NCI-H2081 treated with DMSO at 0.1 percent for 48 hours (cell line): ENCODE measurements at places on chromosomes 11 and 22.

DNA sequence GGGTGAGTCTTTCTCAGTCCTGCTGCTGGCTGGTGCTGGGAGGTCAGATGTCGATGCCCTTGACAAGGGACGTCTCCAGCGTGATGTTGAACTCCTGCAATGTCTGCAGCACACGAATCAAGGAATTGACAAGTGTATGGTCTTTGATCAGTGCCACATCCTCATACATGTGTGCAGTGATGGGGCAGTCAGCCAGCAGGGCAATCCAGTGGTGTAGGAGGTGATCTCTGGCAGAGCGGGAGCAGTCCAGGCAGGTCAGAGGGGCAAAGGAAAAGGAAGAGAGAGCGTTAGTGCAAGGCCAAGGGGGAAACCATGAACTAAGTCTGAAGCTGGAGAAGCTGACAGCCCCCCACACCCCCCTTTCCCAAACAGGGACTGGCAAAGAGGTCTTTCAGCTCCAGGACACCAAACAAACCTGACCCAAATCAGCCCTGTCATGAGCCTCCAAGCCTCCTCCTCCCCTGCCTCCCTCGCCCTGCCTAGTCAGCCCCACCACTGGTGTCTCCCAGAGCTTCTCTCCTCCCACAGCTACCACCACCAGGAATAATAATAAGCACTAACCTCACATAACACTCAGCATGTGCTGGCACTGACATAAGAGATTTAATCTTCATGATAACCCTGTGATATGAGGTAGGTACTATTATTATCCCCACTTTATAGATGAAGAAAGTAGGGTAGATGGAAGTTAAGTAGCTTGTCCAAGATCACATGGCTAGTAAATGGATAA, 48.4 kb upstream of the SCUBE2 start:
- DNase-seq, result no peak

GRCh38 chr11:93737904-93738612, 3.2 kb downstream of the TAF1D start:
- DNase-seq, result no peak

GRCh38 chr11:134466610-134467567, 54.8 kb upstream of the B3GAT1 start:
- DNase-seq, result no peak

DNA sequence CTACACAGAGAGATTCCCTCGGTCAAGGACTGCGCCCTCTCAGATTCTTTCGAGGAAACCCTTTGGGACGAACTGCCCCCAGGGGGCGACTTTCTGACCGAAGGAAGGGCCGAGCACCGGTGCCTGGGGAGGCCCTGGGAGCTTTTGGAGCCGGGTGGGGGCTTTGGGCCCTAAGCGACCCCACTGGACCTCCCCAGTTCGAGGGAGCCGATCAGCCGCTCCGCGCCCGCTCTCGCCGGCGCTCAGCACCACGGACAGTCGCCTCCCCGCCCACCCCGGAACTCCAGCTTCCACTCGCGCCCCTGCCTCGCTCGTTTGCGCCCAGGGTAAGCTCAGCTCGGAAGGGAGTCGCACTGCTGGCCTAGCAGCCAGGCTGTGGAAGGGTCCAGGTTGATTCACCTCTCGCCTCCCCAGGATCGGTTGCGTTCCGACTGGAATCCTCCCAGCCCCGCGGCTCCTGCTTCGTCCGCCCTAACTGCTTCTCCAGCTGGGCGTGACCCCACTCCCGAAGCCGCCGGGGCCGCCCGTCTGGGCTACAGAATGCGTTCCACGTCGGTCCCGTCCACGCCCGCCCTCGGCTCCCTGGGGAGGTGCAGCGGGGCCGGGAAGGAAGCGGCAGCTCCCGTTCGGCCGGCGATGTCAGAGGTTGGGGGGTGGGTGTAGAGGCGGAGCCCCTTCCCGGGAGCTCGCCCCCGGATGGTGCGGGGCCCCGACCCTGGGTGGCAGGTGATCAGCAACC, 428 bp downstream of the SCN3B start:
- no peak for DNase-seq

GRCh38 chr11:106840947-106841346, 177.3 kb downstream of the GUCY1A2 start:
- no peak for DNase-seq

DNA sequence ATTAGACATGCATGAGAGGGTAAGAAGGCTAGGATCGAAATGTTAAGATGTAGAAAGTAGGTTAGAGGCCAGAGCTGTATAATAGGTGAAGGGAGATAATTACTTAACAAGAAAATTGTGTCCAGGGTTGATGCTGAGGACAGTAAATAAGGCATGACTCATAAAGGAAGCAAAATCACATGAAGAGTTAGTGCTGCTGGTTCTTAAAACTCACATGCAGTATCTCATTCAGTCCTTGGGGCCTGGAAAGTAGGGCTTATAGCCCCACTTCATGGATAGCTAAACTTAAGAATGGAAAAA, 130.2 kb downstream of the NCAM1 start:
- no peak for DNase-seq

DNA sequence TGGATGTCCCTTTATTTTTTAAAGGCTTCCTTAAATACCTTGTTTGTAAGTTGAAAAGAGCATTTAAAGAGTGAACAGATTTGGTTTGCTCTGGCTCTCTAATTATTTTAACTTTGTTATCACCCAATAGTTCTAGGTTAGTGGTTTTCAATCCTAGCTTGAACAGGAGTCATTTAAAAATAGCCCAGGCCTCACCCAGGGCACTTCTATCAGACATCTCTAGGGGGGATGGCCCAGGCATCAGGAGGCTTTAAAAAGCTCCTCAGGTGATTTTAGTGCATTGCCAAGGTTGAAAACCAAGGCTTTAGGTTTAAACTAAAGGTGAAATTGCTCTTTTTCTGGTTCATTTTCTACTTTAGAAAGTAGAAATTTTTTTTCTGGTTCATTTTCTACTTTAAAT, 8.3 kb downstream of the CAT start:
- no peak for DNase-seq

DNA sequence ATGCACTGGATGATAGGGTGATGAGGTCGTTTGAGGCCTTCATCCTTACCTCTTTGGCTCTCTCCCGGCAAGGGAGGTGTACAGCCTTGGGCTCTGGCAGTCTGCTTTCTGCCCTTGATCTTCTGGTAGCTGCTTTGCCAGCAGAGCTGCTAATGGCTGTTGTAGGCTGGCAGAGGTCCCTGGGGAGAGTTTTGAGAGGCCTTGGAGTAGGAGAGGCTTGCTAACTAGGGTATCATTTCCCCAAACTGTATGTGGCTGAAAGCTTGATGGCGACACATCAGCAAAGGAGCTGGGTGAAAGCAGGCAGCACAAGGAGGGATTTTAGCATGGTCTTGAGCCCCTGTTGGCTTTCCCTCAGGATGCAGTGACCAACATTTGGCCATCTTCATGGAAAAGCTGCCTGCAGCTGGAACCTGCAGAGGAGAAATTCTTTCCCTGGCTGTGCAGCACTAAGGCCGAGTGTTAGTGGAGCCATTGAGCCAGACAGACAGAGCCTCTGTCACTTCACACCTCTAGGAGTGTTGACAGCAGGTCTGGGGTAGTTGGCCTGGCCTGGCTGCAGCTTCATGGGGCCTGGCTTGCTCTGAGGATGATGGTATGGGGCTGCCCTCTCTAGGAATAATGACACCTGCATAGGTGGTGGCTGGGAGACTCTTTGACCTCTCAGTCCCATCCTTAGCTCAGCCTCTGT, 3.5 kb upstream of the AMPD3 start:
- no peak for DNase-seq

DNA sequence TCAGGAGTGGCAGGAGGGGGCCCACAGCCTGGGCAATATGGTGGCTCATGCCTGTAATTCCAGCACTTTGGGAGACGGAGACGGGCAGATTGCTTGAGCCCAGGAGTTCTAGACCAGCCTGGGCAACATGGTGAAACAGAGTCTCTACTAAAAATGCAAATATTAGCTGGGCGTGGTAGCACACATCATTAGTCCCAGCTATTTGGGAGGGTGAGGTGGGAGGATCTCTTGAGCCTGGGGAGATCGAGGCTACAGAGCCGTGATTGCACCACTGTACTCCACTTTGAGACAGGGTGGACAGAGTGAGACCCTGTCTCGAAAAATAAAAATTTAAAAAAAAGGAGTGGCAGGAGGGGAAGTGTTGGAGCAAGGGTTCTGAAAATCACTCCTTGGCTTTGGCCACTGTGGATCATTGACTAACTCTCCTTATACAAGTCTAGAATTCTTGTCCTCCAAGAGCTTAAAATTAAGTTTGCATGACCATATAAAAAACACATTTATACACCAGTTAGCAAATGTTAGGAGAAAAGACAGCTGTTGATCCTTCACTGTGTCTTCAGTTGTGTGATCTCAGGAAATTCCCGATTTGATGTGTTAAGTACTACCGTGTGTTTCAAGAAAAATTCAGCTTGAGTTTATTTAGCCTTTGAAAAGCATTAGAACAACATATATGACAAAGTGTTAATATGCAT, 2.3 kb upstream of the WEE1 start:
- no peak for DNase-seq

GRCh38 chr22:35359380-35360065, 21.4 kb upstream of the HMOX1 start:
- no peak for DNase-seq

DNA sequence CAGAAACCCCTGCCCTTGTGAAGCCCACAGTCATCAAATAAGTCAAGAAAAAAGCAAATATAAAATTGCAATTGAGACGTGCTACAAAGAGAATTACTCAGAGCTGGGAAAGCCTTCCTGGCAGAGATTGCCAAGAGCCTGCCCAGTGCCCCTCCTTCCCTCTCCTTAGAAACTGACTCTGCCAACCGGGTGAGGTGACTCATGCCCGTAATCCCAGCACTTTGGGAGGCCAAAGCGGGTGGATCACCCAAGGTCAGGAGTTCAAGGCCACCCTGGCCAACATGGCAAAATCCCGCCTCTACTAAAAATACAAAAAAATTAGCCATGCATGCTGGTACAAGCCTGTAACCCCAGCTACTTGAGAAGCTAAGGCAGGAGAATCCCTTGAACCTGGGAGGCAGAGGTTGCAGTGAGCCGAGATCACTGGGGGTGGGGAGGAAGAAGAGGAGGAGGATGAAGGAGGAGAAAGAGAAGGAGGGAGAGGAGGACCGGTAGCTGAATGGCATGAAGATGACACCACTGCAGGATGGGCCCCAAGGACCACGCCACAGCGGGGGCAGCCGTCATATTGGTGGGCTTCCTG, 76.1 kb upstream of the RTL6 start:
- no peak for DNase-seq

- no peak for DNase-seq
These were observed 19.4 kb upstream of the CTSD start for GRCh38 chr11:1782831-1783724.

DNA sequence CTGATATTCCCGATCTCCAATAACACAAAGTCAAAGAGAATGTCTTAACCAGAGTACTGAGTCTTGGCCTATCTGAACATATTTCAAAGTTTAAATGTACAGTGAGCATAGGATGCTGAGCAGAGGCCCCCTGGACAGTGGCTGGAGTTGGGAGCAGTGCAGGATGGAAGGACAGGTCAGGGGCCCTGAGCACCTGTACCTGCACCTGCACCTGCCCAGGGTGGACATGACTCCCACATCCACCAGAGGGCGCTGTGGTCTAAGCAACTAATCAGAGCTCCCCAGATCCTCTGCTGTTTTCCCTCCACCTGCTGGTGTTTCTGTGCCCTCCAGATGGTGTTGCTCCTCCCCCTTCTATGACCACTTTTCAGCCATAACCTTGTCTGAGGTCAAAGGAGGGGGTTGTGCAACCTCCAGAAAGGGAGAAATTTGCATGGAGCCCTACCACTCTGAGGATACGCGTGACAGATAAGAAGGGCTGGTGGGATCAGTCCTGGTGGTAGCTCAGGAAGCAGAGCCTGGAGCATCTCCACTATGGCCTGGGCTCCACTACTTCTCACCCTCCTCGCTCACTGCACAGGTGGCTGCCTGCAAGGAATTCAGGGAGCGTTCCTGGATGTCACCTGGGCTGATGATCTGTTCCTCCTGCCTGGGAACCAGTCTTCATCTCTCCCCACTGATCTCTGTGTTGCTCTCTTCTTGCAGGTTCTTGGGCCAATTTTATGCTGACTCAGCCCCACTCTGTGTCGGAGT, 49.1 kb upstream of the VPREB1 start:
- peak; percentile 17 for DNase-seq

- DNase-seq, result no peak
These were observed 5.1 kb downstream of the OR10V1 start for GRCh38 chr11:59708537-59708936.

DNA sequence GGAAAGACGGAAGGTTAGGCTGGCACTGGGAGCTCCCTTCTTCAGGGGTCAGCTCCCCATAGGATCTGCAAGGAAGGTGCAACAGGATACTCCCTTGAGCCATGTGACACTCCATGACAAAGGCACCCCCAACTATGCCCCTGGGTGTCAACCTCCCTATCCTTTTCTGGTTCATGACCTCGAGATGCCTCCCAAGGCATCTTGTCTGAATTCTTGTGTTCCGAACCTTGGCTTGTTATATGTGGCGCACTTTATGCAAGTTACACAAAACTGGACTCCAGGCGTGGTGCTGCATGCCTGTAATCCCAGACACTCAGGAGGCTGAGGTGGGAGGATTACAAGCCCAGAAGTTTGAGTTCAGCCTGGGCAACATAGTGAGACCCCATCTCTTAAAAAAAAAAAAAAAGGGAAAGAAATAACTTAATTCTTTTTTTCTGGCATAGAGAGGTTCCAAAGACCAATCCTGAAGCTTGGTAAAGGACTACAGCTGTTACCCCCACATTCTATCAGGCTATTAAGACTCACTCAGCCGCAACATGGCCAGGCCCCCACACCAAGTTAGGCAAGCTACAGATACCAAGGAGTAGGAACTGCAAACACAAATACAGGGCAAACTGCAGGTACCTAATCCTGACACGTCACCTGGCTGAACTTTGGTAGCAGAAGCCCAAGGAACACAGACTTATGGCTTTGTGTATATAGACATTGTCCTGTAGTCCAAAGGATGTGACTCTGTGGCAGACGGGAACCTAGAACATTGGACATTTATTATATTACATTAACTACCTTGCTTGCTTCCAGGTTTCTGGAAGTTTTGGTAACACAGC, 1.4 kb downstream of the C11orf24 start:
- DNase-seq, result no peak

- DNase-seq, result no peak
These were observed 14.1 kb upstream of the APLP2 start for GRCh38 chr11:130055617-130056016.

DNA sequence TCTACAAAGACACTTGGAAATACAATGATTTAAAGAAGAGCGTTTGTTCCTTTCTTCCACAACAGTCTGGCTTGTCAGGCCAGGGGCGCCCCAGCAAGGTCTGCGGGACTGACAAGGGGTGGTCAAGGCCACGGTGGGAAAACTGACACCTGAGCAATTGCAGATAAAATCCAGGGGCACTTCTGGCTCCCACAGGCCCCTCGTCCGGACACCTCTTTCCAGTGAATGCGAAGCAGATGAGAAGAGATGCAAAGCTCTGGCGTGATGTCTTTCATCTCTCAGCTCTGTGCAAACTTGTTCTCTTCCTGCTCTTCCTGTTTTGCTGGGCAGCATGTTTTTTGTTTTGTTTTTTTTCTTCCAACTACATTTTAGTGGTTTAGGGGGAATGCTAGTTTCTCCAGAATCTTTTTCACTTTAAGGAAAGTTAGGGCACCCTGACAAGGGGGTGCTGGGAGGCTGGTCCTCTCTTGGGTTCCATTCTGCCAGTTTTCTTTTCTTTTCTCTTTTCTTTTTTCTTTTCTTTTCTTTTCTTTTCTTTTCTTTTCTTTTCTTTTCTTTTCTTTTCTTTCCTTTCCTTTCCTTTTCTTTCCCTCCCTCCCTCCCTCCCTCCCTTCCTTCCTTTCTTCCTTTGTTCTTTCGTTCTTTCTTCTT, 11.1 kb upstream of the CBX6 start:
- no peak for DNase-seq
